ENCODE measurements at places on chromosomes 7 and 10. TPM values are rescaled to one million over a fixed set of nuclear protein-coding genes. Genes with fewer than 3 reads are reported as not detected.

GRCh38 chr10:54908019-54908418, 107.0 kb upstream of the PCDH15 start:
- no peaks in the 10 kb centered on the region for H3K27me3 ChIP-seq
- H3K4me3 ChIP-seq = no peak overlapping the region
- H3K36me3 ChIP-seq = no peaks in the 10 kb centered on the region
- H3K27ac ChIP-seq = no peak overlapping the region
- H3K4me1 ChIP-seq = no peaks in the 10 kb centered on the region
- no peak for DNase-seq

DNA sequence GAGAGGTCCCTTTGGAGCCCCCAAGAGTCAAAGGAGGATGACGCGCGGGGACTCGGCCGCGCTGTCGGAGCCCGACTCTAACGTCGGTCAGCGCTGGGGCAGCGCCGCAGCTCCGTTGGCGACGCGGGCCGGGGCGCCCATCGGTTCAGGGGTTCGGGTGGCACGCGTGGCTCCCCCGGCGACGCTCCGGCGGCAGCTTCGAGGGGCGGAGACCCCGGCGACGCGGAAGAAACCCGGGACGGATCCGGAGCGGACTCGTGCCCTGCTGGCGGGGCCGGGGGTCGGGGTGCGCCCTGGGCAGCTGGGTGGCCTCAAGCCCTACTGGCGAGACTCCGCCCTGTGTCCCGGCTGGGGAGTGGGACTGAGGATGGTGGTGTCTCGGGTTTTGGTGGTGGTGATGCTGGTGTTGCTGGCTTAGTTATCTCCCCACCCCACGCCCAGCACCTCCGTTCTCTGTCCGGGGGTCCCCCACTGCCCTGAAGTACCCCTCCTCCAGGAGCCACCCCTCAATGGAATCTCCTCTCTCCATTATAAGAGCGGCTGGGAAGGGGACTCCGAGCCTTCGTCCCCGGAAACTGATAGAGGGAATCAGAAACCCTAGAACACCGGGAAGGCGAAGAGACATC, at the start of gene NAT16:
Gene NAT16, minus strand, starts transcription at position 164 of the 626 bp plus-strand sequence. CDS start 5,486 bp downstream, outside the sequence.
- H3K27me3 ChIP-seq = peaks cover 5% of the 10 kb centered on the region
- no peak for DNase-seq
- no peaks in the 10 kb centered on the region for H3K36me3 ChIP-seq

GRCh38 chr7:80526472-80526871, 14.6 kb upstream of the GNAT3 start:
- no peak overlapping the region for H3K4me3 ChIP-seq
- no peaks in the 10 kb centered on the region for H3K36me3 ChIP-seq
- no peaks in the 10 kb centered on the region for H3K27me3 ChIP-seq
- H3K4me1 ChIP-seq = no peaks in the 10 kb centered on the region

DNA sequence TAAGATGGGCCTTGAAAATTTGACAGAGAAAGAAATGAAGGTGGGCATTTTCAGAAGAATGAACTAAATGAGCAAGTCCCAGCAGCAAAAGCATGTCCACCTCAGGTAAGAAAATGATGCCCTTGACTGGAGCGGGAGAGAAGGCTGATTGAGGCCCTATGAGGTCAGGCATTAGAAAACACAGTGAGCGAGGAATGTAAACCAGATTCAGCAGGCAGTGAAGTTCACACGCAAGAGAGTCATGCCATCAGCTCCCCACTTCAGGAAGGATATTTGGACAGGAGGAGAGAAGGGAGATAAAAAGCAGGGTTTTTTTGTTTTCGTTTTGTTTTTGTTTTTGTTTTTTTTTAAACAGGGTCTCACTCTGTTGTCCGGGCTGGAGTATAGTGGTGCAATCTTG, 166.4 kb downstream of the PPP1R17 start:
- no peaks in the 10 kb centered on the region for H3K27me3 ChIP-seq
- H3K4me3 ChIP-seq = no peak overlapping the region
- no peak overlapping the region for H3K27ac ChIP-seq

Gene STEAP4
- total RNA-seq = 21.2 TPM

Gene ADCYAP1R1
- 3.8 TPM for total RNA-seq

DNA sequence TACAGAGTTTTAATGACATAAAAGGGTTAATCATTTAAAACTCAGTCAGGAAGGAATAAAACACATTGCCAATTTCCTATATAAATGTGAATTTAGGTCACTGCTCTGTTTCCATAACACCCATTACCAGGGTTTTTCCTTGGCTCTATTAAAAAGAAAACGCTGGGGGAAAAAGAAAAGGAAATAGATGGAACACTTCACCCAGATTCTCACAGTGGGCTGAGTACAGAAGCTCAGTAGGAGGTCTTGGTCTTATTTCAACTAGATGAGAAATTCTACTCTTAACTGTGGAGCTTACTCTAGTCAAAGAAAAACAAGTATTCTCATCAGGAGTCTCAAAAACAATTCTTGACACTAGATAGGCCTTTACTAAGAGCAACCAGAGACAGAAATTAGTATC, 36.5 kb downstream of the GLUD1 start:
- H3K36me3 ChIP-seq = no peaks in the 10 kb centered on the region
- no peaks in the 10 kb centered on the region for H3K4me1 ChIP-seq
- H3K27ac ChIP-seq = no peak overlapping the region
- H3K27me3 ChIP-seq = no peaks in the 10 kb centered on the region
- no peak overlapping the region for H3K4me3 ChIP-seq

DNA sequence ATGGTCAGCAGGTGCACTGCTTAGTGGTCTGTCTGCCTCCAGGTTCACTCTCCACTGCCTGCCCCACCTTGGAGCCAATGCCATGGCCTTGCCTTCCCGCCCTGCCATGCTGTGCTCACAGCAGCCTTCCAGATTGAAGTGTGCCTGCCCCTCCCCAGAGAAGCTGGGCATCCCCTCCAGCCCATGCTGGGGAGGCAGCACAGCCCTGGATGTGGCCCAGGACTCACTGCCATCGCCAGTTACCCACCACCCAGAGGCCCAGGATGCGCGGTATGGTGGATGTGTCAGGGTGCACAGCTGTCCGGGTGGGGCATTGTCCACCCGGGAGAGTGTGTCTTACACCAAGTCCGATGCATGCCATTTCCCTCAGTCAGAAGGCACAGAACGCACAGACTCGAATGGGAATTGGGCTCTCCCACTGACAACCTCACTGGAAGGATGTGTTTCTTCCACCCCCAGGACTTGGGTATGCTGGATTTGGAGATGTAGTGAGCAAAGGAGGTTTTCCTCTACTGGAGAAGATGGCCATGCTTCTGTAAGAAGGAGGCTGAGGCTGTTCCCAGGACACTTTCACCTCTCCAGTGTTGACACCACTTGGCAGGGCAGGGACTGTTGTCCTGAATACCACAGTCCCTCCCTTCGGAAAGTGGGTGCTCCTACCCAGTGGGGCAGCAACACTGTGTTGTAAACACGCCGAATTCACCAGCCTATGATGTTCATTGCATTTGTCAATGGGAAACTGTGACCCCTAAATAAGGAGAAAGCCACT, 122.0 kb downstream of the ADARB2 start:
- no peak overlapping the region for H3K27ac ChIP-seq
- H3K27me3 ChIP-seq = no peaks in the 10 kb centered on the region
- H3K4me1 ChIP-seq = no peaks in the 10 kb centered on the region

DNA sequence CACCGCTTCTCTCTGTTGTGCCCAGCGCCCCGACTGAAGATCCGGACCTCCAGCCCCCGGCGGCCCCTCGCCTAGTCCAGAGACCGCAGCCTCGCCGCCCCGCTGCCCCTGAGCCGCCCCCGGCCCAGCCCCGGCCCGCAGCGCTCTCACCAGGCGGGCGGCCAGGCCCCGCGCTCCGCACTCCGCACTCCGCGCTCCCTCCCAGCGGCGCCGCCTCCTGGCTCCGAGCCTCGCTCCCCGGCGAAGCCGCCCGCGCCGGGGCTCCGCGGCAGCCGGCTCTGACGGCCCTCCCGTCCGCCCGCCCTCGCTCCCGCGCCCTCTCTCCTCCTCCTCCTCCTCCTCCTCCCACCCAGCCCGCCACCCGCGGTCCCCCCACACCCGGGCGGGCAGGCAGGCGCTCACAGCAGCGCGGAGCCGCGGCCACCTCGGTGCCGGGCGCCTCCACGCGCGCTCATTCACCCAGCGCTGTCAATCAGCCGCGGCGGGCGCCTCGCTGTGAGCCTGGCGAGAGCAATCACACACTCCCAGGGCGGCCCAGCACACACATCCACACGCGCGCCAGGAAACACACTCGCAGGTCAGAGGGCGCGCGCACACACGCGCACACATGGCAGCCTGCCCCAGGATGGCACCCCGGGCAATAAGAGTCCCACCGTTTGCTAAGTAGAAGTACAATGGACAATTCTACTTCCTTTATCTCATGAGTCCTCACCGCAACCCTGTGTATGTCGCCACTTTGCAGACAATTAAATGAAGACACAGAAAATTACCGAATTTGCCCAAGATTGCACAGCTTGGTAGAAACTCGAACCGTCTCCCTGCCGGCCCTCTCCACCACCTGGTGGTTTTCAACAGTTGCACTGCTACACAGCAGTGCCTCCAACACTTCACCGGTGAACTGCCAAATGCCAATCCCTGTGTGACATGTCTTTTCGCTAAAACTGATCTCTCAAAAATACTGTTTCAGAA, at the start of gene PRRT4:
Gene PRRT4, minus strand, starts transcription at position 280 of the 969 bp plus-strand sequence.
- no peak within 1 kb of the TSS for H3K27ac ChIP-seq
- H3K4me1 ChIP-seq = no peaks in the 10 kb centered on the region
- peak within 1 kb of the TSS; percentile 53 for H3K4me3 ChIP-seq
- no peaks in the 10 kb centered on the region for H3K27me3 ChIP-seq
- no peaks in the 10 kb centered on the region for H3K36me3 ChIP-seq

Gene AKR1C3
- 23.4 TPM for total RNA-seq

- H3K4me1 ChIP-seq = no peaks in the 10 kb centered on the region
- H3K27me3 ChIP-seq = no peaks in the 10 kb centered on the region
- peak overlapping the region; percentile 3 for H3K27ac ChIP-seq
These were observed 98.7 kb downstream of the CDK6 start for GRCh38 chr7:92737706-92738105.

- no peak for DNase-seq
- no peaks in the 10 kb centered on the region for H3K36me3 ChIP-seq
- H3K27me3 ChIP-seq = no peaks in the 10 kb centered on the region
- H3K4me3 ChIP-seq = no peak overlapping the region
- H3K4me1 ChIP-seq = no peaks in the 10 kb centered on the region
- H3K27ac ChIP-seq = no peak overlapping the region
These were observed 38.5 kb downstream of the GRID1 start for GRCh38 chr10:86327954-86328725.

DNA sequence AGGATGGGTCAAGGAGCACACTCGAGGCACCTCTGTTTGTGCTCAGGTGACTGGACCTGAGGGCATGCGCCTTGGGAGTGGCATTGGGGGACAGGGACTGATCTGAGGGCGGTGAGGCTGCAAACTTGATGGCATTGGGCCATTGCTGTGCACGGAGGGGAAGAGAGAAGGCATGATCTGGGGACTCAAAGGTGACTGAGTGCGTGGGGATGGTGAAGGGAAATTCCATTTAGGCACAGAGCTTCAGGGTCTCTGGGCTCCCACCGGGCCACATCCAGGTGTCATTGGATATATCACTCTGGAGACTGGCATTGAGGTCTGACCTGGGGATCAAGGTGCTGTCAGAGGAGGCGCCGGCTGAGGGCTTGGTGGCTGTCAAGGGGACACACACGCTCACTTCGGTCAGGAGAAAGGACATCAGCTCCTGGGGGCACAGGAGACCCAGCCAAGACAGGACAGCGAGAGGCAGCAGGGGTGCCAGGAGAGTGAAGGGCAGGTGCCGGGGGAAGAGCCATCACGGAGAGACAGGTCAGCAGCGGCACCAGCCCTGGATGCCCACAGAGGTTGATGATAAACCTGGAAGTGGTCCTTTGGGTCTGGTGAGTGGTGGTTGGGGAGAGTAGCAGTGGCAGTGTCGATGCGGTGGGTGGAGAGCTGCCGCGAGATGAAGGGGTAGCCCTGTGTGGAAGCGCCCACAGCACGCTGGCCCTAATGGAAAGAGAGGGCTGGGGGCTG, 5.5 kb downstream of the ADCK2 start:
- H3K27me3 ChIP-seq = no peaks in the 10 kb centered on the region

GRCh38 chr7:27523321-27523720, 139.4 kb downstream of the HIBADH start:
- no peaks in the 10 kb centered on the region for H3K27me3 ChIP-seq
- no peaks in the 10 kb centered on the region for H3K36me3 ChIP-seq
- no peak overlapping the region for H3K4me3 ChIP-seq
- no peak for DNase-seq
- no peak overlapping the region for H3K27ac ChIP-seq

Gene VWC2
- total RNA-seq = under 0.01 TPM

DNA sequence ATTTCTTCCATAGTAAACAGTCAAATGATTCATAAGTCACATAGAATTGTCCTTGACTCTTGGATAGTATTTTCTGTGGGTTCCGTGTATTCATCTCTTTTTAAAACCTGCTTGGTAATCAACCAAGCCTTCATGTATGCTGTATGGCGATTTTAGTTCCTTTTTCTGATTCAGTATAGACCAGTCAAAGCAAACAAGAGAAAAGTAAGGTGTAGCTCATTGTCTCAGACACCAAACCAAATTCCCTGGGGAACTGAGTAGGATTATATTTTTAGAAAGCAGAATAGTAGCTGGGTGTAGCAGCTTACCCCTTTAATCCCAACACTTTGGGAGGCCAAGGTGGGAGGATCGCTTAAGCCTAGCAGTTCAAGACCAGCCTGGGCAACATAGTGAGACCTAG, 240.5 kb downstream of the BBS9 start:
- no peaks in the 10 kb centered on the region for H3K27me3 ChIP-seq
- no peaks in the 10 kb centered on the region for H3K4me1 ChIP-seq
- H3K36me3 ChIP-seq = no peaks in the 10 kb centered on the region
- no peak overlapping the region for H3K4me3 ChIP-seq
- no peak overlapping the region for H3K27ac ChIP-seq
- DNase-seq = no peak

DNA sequence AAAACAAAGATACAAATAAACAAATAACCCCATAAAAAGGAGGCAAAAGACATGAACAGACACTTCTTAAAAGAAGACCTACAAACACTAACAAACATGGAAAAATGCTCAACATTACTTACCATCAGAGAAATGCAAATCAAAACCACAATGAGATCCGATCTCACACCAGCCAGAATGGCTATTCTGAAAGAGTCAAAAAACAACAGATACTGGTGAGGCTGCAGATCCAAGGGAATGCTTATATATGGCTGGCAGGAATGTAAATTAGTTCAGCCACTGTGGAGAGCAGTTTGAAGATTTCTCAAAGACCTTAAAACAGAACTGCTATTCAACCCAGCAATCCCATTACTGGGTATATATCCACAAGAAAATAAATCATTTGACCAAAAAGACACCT, 80.4 kb upstream of the NRP1 start:
- no peak overlapping the region for H3K27ac ChIP-seq
- H3K36me3 ChIP-seq = no peaks in the 10 kb centered on the region
- no peak overlapping the region for H3K4me3 ChIP-seq
- DNase-seq = no peak

Gene ZFAND4
- total RNA-seq = 15.6 TPM

DNA sequence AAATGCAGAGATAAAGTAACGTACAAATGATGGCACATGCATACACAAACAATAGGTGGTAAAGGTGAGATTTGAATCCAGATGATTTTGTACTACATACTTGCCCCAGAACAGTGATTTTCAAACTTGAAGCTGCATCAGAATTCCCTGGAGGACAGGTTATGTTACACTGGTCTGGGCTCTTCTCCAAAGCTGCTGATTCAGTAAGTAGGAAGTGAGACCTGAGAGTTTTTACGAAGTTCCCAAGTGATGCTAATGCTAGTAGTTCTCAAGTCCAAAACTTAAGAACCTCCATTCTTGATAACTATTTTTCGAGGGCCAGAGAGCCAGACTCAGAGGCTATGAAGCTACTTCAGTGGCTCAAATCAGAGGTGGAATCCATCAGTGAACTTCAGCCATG, 159.0 kb upstream of the POM121L12 start:
- no peak overlapping the region for H3K4me3 ChIP-seq
- H3K4me1 ChIP-seq = no peaks in the 10 kb centered on the region
- H3K36me3 ChIP-seq = no peaks in the 10 kb centered on the region
- no peaks in the 10 kb centered on the region for H3K27me3 ChIP-seq

Gene COX19
- total RNA-seq = 32.5 TPM

Gene GPR15LG
- not detected for total RNA-seq

Data from uterus (tissue), 4 donors.